ENCODE measurements at places on chromosomes 13 and 19.

GRCh38 chr13:28493740-28494503 lies 1.0 kb downstream of the FLT1 start:
- DNase-seq = no peak

- no peak for DNase-seq
These were observed 128.4 kb downstream of the SHISA2 start for GRCh38 chr13:25923217-25924085.

- no peak for DNase-seq
These were observed 21.6 kb downstream of the SLC25A30 start for GRCh38 chr13:45396533-45397095.

DNA sequence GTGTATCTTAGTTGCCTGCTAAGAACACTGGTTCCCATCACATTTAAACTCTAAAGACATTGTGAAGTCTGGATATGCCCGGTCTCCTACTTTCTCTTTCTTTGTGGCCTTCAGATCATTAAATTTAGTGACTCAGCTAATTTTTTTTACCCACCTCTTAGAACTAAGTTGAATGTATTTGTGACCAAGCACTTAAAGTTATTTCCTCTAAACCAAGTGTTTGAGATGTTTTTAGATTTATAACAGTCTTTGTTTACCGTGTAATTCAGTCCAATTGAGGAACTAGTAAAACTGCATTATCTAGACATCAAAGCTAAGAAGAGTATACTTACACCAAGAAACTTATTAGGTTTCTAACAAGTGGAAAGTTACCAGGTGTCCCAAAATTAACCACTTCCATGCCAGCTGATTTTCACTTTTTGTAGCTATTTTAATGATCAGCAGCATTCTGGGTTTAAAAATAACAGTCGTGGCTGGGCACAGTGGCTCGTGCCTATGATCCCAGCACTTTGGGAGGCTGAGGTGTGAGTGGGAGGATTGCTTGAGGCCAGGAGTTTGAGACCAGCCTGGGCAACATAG lies 53.1 kb downstream of the ARHGAP35 start:
- DNase-seq = no peak

GRCh38 chr19:35902870-35903475 lies 644 bp downstream of the HCST start:
- no peak for DNase-seq

GRCh38 chr19:28122734-28123133 lies 1090.2 kb downstream of the UQCRFS1 start:
- no peak for DNase-seq

DNA sequence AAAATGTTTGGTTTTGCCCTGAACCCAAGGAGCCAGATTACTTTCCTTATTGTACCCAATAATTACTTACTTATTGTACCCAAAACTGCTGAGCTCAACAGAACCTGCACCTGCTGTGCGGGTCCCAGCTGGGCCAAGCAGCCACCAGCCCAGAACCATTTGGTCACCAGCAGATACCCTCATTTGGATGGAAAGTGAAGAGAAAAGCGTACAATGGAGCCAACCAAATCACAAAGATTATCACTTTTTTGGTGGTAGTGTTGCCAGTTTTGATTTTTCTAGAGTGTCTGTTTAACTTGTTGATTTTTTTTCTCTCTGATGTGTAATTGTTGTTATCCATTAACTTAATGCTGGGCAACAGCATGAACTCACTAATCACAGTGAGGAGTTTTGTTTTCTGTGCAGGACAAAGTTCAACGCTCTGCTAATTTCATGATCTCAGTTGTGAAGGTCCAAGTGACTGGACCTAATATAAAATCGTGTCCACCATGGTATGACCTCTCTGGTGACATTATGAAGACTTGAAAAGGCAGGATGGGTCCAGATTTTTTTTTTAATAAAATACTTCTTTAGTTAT lies 23.8 kb downstream of the SPATA13 start:
- DNase-seq = no peak

Data from activated naive CD4-positive, alpha-beta T cell treated with anti-CD3 and anti-CD28 coated beads, Interleukin-2, amount 50 U/mL, for 16 hours (primary cell).